Left lobe of liver (tissue), 2 donors: ENCODE measurements at places on chromosomes 5 and 9.

GRCh38 chr9:122444041-122444733 is 33.5 kb downstream of the OR1J1 start:
- no peak for DNase-seq

- DNase-seq = peak; percentile 34
Observed at GRCh38 chr9:138053996-138054752, 176.6 kb downstream of the CACNA1B start.

- no peak for DNase-seq
Observed at GRCh38 chr5:134504629-134505300, 20.7 kb upstream of the JADE2 start.

DNA sequence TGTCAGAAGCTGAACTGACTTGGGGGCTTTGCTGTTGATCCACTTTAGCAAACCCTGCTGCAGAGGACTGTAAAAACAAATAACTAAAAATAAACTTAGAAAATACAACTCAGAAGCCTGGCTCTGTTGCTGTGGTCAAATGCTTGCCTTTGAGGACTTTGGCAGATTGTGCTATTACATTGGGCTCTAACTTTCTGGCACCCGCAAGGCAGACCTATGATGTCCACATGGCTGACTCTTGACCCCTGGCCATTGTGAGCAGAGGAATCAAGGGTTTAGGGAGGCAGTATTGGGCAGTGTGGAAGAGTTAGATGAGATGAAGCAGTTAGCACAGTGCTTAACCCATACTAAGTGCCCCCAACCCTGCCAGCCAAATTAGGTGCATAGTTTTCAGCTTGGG is 34.0 kb downstream of the OTULIN start:
- DNase-seq = peak; percentile 86

- no peak for DNase-seq
Observed at GRCh38 chr5:94700592-94700991, 82.1 kb downstream of the SLF1 start.

- no peak for DNase-seq
Observed at GRCh38 chr5:74848553-74849025, 17.6 kb downstream of the FAM169A start.

- DNase-seq = no peak
Observed at GRCh38 chr9:71037521-71037920, 83.9 kb downstream of the TRPM3 start.

- no peak for DNase-seq
Observed at GRCh38 chr5:149794041-149794440, 63.9 kb downstream of the PPARGC1B start.

DNA sequence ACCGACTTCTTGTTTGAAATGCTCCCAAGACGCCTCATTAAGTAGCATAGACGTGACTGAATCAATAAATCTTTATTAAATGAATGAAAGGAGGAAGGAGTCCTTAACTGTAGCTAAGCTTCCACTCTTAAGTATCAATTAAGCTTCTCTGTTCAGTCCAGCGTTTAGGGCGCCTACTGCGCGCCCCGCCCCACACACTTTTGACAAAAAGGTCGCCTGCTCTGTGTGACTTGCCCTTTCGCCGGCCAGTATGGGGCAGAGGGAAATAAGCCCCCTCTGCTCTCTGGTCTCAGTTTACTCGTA is 662 bp upstream of the DOLPP1 start:
- DNase-seq = no peak

DNA sequence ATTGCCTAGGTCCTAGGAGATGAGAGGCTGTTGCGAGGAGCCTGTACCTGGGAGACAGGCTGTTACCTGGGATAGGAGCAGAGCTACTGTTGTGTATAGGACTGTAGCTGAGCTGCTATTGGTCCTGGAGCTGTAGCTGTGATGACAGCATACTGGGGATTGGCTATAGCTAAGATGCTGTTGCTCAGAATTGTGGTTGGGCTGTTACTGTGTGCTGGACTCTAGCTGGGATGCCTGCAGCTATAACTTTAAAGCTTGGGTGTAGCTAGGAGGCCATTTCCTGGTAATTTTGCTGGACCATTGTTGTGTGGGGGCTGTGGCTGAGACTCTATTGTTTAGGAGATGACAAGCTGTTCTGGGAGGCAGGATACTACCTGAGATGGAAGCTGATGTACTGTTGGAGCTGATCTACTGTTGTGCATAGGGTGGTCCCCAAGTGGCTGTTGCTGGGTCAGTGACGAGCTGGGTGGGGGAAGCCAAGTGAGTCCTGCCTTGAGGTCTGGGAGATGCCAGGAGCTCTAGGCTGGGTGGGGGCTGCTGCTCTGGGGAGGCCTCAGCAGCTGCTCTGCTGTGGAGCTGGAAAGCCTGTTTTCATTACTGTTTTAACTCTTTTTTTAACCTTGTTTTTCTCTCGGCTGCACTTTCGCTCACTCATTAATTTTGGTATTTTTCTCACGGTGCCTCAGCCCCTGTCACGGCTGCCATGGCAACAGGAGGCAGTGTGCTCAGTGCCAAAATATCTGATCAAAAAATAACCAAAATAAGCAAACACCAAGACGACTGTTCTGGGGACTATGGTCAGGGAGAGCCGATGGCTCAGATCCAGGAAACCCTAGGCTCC is 3.0 kb upstream of the PCDH1 start:
- DNase-seq = peak; percentile 21

DNA sequence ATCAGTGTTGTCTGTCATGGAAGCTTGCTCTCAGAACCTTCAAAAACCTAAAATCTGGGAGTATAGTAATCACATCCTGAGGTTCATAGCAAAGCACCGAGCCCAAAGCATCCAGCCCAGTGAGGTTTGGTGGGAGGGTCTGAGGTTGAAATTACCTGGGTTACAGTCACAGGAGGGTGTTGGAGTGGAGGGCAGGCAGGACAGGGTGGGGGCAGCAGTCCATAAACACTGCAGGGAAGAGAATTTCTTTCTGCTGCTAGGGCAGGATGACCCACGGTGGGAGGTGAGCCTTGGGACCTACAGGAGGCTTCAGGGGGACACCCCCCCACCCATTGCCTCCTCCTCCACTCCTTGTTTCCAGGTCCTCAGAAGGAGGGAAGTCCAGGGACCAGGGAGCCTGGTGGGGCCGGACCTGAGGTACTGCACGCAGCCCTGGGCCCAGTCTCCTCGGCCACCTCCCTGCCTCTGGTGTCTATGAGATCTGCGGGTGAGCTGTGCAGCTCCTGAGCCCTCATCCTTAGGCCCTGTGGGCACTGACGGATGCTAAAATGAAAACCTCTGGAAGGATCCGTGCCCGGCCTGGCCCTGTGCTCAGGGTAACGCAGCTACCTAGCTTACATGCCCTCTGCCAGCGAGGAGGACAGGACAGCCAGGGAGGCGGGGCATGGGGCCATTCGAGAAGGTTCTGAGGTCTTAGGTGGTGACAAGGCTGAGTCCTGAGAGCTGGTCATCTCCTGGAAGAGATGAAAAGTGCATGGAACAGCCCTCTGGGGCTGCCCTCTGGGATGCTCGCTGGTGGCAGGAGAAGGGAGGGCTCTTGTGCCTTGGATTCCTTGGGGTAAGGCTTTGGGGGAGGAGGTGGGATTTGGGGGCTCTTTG is 1.8 kb upstream of the ADCY2 start:
- DNase-seq = no peak

GRCh38 chr9:120841930-120842684 is 615 bp downstream of the PSMD5 start:
- DNase-seq = no peak

GRCh38 chr9:37410354-37410861 is 12.1 kb upstream of the GRHPR start:
- no peak for DNase-seq

DNA sequence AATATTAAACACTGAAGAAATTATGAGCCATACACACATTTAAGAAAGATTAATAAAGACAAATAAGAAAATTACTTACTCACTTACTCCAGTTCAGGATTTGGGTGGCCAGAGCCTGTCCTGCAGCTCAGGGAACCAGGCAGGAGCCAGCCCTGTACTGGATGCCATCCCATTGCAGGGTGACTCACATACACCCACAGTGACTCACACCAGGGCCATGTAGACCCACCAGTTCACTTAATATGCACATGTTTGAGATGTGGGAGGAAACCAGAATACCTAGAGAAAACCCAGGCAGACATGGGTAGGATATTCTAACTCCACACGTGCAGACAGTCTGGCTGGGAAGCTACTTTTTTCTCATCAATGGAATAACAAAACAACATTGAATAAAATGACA is 49.6 kb upstream of the ADRB2 start:
- no peak for DNase-seq

- DNase-seq = peak; percentile 75
Observed at GRCh38 chr5:79857714-79858409, 133.2 kb downstream of the MTX3 start.

- DNase-seq = peak; percentile 94
Observed at GRCh38 chr9:133113163-133113948, 7.7 kb downstream of the RALGDS start.

DNA sequence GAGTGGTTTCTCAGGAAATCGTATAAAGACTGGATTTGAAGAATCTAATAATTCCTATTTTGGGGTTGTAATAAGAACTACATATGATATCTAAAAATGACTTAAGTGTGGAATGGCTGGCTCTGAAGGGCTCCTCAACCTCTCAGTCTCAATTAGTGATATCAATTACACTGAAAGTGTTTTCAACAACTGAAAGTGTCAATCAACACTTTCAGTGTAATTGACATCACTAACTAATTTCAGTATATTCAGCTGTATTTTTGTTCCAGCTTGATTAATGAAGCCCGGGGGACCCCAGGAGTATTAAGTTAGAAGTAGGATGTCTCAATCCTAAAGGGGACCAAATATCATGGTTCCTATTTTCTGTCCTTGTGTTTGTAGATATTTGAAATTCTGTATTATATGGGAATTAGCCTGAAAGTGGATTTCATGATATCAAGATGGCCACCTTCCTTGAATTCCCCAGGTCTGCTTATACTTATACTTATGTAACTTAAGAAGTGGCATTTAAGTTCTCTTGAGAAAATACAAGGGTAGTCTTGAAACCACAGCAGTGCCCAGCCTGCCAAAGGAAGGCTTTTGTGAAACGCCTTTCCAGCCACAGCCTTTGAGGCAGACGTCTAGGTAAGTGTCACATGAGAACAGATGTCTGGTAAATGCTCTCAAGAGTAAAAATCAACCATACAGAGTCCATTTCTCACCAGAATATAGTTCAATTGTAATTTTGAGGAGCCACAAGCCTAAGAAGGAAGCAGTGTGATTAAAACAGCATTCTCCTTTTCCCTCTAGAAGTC is 4.6 kb downstream of the BASP1 start:
- DNase-seq = no peak

DNA sequence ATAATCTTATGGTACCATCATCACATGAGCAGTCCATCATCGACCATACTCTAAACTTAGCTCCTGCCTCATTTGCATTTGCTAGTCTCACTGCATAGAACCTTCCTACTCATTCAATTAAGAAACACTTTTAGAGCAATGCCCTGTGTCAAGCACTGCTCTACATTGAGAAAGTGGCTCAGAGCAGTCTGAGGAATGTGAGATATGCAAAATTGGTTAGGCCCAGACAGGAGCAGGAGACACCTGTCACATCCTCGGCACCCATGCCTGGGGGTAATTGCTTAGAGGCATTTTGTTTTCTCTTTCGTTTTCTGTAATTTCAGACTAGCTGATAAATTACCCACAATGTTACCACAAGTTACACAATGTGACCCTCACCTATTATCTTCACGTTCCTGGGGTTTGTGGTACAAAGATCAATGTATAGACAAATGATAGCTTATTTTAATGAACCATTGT is 4.9 kb upstream of the RARS1 start:
- DNase-seq = no peak

DNA sequence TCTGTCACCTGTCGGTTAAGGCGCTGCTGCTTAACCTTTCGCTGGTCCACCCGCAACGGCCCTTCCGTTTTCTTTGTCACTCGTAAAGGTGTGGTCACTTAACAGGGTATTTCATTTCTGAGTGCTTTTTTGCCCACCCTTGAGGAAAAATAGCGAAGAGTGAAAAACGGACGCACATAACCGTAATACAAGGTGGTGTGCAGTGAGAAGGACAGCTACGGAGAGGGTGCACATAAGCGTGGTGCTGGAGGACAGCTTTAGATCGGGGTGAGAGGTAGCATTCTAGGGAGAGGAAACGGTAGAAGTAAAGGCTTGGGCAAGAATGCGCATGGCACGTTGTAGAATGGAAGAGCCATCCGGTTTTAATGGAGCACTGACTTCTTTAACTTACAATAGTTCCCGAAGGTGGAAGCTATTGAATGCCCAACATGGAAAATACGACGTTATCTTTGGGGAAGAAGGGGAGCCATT is 761 bp downstream of the CCT5 start:
- DNase-seq = no peak

- DNase-seq = no peak
Observed at GRCh38 chr5:109688630-109688969, 1.1 kb upstream of the MAN2A1 start.

DNA sequence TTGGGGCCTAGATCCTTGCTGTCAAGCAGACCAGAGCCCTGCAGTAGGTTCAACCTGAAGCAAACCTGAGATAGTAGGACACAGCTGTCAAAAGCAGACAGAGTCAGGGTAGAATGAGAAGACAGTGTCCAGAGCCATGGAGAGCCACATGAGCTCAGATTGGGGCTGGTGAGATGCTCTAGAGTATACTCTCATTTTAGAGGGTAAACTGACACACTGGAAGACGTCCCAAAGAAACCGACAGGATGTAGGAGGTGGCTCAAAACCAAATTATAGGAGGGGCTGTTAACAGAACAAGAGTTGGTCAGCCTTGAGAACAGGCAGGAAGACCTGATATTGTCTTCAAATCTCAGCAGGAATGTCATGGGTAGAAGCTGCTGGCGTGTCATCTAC is 11.5 kb downstream of the CCDC69 start:
- DNase-seq = peak; percentile 16

GRCh38 chr9:107131108-107131799 is 151.8 kb upstream of the RAD23B start:
- DNase-seq = no peak

DNA sequence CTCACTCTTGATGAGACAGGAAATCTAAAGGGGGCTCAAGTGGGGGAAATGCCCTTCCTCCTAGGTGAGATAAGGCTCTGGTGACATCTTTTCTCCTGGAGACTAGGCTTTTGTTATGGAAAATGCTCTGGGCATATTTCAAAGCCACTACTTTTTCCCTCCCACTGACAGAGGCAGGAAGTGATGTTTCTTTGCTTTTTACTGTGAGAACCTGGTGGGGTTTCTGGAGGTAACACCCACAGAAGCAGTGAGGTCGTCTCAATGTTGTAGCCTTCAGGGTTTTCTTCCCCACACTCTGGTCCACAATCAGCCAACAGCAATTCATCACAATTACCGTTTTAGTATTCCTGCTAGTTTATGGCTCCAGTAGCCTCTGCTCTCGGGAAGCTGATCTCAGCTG is 41.4 kb upstream of the FAM240B start:
- no peak for DNase-seq

- no peak for DNase-seq
Observed at GRCh38 chr5:181217111-181217802, 5.8 kb upstream of the TRIM41 start.

- no peak for DNase-seq
Observed at GRCh38 chr5:73709536-73710129, 83.6 kb downstream of the ARHGEF28 start.

GRCh38 chr5:31832966-31833365 is 194.0 kb downstream of the PDZD2 start:
- DNase-seq = no peak

GRCh38 chr5:472076-472655 is 29.2 kb downstream of the EXOC3 start:
- peak; percentile 58 for DNase-seq

- DNase-seq = no peak
Observed at GRCh38 chr9:132077881-132078698, 1.6 kb downstream of the MED27 start.

GRCh38 chr5:39624268-39624886 is 199.6 kb upstream of the DAB2 start:
- DNase-seq = peak; percentile 56

- no peak for DNase-seq
Observed at GRCh38 chr5:64074533-64074932, 91.1 kb upstream of the RNF180 start.

GRCh38 chr5:107040907-107041306 is 629.8 kb downstream of the EFNA5 start:
- DNase-seq = no peak
